ENCODE measurements at places on chromosomes 5 and 9. TPM values are rescaled to one million over a fixed set of nuclear protein-coding genes. Genes with fewer than 3 reads are reported as not detected.

- no peaks in the 10 kb centered on the region for H3K36me3 ChIP-seq
- peak; percentile 69 for DNase-seq
- no peak overlapping the region for H3K27ac ChIP-seq
- no peak overlapping the region for H3K4me3 ChIP-seq
- no peaks in the 10 kb centered on the region for H3K27me3 ChIP-seq
- no peaks in the 10 kb centered on the region for H3K4me1 ChIP-seq
Observed at GRCh38 chr5:174951151-174951780, 226.9 kb downstream of the MSX2 start.

DNA sequence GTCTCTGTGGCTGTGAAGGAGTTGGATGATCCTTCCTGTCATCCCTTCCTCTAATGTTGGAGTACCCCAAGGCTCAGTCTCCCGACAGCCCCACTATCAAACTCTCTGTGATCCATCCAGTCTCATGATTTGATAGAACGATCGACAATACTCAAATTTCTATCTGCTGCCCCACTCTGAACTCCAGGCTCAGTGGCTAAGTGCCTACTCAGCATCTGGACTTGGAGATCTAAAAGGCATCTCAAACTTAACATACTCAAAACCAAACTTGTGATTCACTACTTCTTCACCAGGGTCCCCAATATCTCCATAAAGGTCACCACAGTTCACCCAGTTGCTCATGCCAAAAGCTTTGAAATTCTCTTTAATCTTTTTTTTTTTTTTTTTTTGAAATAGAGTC is 15.1 kb upstream of the STRBP start:
- no peaks in the 10 kb centered on the region for H3K27me3 ChIP-seq
- no peak overlapping the region for H3K27ac ChIP-seq
- no peak overlapping the region for H3K4me3 ChIP-seq
- H3K4me1 ChIP-seq = no peaks in the 10 kb centered on the region
- DNase-seq = no peak

GRCh38 chr5:133793756-133794465 is 174.5 kb downstream of the C5orf15 start:
- H3K27ac ChIP-seq = no peak overlapping the region
- no peak overlapping the region for H3K4me3 ChIP-seq
- DNase-seq = no peak
- no peaks in the 10 kb centered on the region for H3K27me3 ChIP-seq
- peaks cover 2% of the 10 kb centered on the region for H3K4me1 ChIP-seq

DNA sequence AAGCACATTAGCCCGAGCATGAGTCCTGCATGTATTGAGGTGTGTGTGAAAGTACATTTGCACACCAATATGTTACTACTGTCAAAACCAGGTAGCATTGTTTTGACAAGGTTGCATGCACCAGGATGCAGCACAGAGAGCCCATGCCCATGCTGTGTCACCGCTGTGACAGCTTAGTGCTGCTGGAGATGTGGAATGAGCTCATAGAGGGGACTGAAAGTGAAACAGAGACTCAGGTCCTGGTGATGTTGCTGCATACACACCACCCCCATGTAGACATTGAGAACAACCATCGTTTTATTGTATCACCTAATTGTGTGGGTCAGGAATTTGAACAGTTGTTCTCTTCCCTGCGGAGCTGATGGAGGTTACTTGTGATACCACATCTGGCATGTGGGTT is 53.0 kb downstream of the GADD45G start:
- no peaks in the 10 kb centered on the region for H3K36me3 ChIP-seq
- DNase-seq = no peak
- no peak overlapping the region for H3K4me3 ChIP-seq
- H3K27me3 ChIP-seq = no peaks in the 10 kb centered on the region
- H3K27ac ChIP-seq = no peak overlapping the region

DNA sequence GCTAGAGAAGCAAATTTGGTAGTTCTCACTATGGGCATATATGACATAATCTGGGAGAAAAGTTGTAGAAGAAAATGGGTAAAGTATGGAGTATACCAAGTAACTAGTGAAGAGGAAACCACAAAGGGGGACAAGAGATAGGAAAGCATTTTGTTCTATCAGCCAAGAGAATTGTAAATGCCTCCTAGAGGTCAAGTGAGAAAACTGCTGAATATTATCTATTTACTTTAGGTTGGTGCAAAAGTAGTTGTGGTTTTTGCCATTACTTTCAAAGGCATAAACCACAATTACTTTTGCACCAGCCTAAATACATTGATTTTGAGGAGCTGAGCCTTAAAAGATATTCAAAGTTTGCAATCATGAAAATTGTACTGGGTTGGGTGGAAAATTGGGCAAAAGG is 126.7 kb upstream of the GRHPR start:
- DNase-seq = no peak
- no peaks in the 10 kb centered on the region for H3K27me3 ChIP-seq
- H3K27ac ChIP-seq = no peak overlapping the region
- no peak overlapping the region for H3K4me3 ChIP-seq

DNA sequence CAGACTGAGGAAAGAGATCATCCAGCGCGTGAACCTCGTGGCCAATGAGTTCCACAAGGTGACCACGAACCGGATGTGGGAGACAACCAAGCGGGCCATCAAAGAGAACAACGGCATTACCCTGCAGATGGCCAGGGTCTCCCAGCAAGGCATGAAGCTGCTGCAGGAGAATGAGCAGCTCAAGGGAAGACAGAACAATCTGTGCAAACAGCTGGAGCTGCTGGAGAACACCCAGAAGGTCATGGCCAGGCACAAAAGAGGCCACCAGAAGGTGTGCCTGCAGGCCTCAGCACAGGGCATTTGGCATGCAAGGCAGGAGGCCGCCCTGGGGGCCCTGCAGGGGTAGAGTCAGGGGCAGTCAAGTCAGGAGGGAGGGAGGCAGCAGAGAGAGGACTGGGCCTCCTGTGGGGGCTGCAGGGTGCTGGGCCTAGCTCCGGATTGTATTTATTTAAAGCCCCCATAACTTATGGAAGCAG is 4.2 kb downstream of the PTRH1 start:
- peaks cover 8% of the 10 kb centered on the region for H3K4me1 ChIP-seq
- no peaks in the 10 kb centered on the region for H3K36me3 ChIP-seq
- no peak for DNase-seq

DNA sequence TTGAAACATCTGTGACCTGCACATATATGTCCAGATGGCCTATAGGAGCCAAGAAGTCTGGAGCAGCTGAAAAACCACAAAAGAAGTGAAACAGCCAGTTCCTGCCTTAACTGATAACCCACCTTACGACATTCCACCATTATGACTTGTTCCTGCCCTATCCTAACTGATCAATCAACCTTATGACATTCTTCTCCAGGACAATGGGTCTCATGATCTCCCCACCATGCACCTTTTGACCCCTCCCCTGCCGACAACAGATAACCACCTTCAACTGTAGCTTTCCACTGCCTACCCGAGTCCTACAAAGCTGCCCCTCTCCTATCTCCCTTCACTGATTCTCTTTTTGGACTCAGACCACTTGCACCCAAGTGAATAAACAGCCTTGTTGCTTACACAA is 233.8 kb downstream of the CCDC171 start:
- no peaks in the 10 kb centered on the region for H3K27me3 ChIP-seq
- H3K4me3 ChIP-seq = no peak overlapping the region
- H3K4me1 ChIP-seq = no peaks in the 10 kb centered on the region
- no peaks in the 10 kb centered on the region for H3K36me3 ChIP-seq
- no peak for DNase-seq

DNA sequence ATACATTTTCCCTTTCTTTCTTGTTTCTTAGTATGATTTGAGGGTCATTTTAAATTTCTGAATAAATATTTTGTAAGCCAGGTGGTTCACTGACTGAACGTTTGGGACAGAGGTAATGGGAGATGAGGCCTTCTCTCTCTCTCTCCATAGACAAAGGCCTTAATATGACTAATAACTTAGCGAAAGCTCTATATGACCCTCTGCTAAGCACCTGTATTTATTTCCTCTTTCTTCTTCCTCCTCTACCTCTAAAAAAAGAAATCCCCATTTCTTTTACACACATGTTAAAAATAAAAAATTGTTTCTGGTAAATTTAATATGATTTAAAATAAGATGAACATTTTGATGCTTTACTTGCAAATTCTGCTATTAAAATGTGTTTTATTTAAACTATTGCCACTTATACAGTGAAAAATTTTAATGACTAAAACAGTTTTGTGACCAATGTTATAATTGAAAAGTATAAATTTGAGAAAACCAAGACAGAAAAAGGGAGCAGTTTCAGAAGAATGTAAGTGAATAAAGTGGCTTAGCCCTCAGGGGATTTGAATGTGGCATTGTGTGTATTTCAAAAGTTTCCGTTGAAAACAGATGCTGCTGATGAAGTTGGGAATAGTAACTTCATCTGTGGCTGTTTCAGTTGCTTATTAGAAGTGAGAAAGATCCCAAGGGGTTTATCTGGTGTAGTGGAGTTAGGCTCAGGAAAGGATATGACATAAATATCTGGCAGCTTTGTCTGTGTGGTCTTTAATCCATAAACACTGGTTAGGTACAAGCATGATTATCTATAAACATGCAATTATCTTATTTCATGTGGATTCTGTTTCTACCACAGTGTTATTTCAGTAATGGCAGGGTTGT is 128.6 kb upstream of the GRHPR start:
- H3K4me1 ChIP-seq = no peaks in the 10 kb centered on the region
- no peaks in the 10 kb centered on the region for H3K36me3 ChIP-seq
- H3K27me3 ChIP-seq = no peaks in the 10 kb centered on the region
- no peak overlapping the region for H3K27ac ChIP-seq

DNA sequence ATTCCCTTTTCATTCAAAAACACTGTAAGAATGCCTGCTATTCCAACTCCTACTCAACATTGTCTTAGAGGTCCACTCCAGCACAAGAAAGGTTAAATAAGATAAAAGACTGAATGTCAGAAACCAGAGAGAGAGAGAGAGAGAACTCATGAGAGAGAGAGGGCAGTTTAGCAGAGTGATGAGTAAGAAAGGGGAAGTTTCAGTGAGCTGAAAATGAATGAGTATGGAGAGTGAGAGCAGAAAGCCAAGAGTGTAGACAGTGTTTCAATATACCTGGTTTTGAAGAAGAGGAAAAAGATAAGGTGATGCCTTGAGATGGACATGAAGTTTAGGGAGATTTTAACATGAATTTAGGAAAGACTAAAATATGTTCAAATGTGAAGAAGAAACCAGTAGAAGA is 528.0 kb upstream of the SEMA6A start:
- no peak for DNase-seq
- no peak overlapping the region for H3K4me3 ChIP-seq
- H3K36me3 ChIP-seq = no peaks in the 10 kb centered on the region
- no peak overlapping the region for H3K27ac ChIP-seq

DNA sequence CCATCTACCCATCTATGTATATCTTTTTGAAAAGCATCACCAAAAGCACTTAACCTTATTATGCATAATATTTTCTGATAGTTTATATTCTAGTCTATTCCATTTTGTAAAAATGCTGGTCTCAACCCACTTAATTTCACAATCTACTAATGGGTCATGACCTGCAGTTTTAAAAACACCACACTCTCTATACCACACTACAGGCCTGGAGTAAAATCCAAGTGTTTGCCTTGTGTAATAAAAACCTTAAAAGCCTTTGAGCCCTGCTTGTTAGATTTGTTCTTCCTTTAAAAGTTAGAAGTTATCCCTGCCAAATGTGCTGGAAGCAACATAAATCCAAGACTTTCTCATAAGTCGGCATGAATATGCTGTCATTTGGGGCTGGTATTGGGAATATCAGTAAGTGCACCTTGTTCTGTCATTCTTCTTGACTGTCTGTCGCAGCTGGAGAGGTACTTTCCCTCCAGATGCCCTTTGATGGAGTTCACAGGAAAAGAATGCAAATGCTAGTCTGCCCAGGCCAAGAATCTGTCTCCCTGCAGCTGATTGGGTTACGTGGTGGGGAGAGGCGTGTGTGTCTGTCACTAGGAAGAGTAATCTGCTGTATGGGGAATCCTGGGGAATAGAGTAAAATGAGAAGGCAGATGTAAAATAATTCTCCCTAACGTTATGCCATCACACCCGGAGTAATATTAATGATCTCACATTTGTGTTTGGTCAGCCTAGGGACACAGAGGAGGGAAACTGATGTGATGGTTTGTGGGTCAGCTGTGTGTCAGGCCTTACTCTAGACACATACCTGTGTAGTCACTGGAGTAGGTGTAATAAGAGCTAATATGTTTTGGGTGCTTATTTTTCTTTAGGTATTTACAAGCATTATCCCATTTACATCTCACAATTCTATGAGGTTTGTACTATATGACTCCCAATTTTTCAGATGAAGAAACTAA is 79.4 kb downstream of the ZNF366 start:
- no peak overlapping the region for H3K4me3 ChIP-seq
- H3K4me1 ChIP-seq = peaks cover 11% of the 10 kb centered on the region
- H3K36me3 ChIP-seq = no peaks in the 10 kb centered on the region
- H3K27me3 ChIP-seq = no peaks in the 10 kb centered on the region
- H3K27ac ChIP-seq = peak overlapping the region; percentile 57

GRCh38 chr5:68428231-68428811 is 212.8 kb downstream of the PIK3R1 start:
- H3K27ac ChIP-seq = no peak overlapping the region
- no peaks in the 10 kb centered on the region for H3K36me3 ChIP-seq
- no peak for DNase-seq

GRCh38 chr9:221989-222776 is 7.5 kb downstream of the DOCK8 start:
- no peak for DNase-seq
- no peaks in the 10 kb centered on the region for H3K36me3 ChIP-seq
- no peak overlapping the region for H3K27ac ChIP-seq
- no peaks in the 10 kb centered on the region for H3K4me1 ChIP-seq
- H3K4me3 ChIP-seq = no peak overlapping the region

Gene LECT2
- not detected for total RNA-seq

Gene LCN10
- 28.5 TPM for total RNA-seq

DNA sequence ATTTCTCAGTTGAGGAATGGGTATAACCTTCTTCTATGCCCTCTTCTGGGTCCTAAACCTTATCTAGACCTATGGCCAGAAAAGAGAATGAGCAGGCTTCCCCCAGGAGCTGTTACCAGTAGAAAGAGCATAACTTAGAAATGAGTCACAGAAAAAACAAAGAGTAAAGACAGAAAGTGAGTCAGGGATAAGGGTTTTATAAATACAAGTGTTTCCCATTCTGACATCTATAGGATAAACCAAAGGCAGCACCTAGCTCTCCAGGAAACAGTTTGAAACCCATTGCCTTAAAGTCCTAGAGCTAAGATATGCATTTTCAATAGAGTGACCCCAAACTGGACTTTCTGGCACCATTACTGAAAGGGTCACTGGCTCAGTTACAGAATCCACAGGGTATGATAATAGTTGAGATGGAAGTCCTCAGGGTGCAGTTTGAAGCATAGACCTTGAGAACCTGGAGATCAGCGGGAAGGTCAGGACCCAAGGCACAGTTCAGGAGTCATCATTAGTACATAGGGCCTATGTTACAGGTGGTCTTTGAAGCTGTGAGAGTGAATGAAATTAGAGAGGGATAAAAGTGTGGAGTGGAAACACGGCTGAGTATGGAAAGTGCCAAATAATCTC is 42.7 kb upstream of the LIFR start:
- peaks cover 12% of the 10 kb centered on the region for H3K4me1 ChIP-seq
- no peak overlapping the region for H3K4me3 ChIP-seq
- H3K36me3 ChIP-seq = no peaks in the 10 kb centered on the region
- DNase-seq = no peak
- no peak overlapping the region for H3K27ac ChIP-seq

- peaks cover 5% of the 10 kb centered on the region for H3K36me3 ChIP-seq
- no peaks in the 10 kb centered on the region for H3K27me3 ChIP-seq
- no peaks in the 10 kb centered on the region for H3K4me1 ChIP-seq
- no peak for DNase-seq
Observed at GRCh38 chr9:100554935-100555401, 22.9 kb upstream of the CAVIN4 start.

- no peak for DNase-seq
- H3K4me3 ChIP-seq = no peak overlapping the region
- H3K27ac ChIP-seq = no peak overlapping the region
- H3K4me1 ChIP-seq = no peaks in the 10 kb centered on the region
Observed at GRCh38 chr9:123315635-123316034, 40.4 kb upstream of the CRB2 start.

Measured in ascending aorta (tissue), 2 donors.